ENCODE measurements at places on chromosomes 2 and 18.

- no peak for DNase-seq
These were observed 68.4 kb downstream of the SP3 start for GRCh38 chr2:173896755-173897154.

DNA sequence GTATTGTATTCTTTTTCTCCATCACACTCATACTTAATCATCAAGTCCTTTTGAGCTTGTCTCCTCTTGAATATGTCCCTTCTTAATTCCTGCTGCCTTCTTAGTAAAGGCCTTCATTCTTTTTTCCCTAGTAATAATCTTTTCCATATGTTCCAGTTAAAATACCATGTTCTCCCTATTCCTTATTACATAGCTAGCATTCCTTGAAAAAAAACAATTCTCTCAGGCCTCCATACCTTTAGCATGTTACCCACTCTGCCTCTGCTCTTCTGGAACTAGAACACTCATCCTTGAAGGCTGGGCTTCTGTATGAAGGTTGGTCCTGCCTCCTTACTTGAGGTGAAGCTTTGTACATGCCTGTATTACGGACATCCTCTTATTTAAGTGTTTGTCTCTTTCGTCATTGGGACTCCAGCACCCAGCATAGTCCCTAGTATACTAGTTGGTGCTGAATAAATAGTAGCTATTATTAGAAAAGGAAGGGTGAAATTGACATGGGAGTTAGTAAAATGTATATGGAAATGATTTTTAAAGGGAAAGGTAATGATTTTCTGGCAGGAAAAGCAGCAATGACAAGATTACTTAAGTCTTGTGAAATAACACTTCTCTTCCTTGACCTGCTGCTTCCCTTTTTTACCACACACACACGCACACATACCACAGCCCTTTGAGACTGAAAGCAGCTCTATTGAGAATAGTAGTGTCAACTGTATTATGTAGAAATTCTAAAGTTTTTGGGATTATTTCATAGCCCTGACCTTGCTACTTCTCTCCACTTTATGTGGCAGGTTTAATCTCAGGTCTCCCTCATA lies 45.6 kb downstream of the REL start:
- DNase-seq: peak; percentile 89

GRCh38 chr2:235611349-235611748 lies 117.5 kb downstream of the AGAP1 start:
- no peak for DNase-seq

- no peak for DNase-seq
These were observed 37.1 kb downstream of the MYO3B start for GRCh38 chr2:170215021-170215420.

DNA sequence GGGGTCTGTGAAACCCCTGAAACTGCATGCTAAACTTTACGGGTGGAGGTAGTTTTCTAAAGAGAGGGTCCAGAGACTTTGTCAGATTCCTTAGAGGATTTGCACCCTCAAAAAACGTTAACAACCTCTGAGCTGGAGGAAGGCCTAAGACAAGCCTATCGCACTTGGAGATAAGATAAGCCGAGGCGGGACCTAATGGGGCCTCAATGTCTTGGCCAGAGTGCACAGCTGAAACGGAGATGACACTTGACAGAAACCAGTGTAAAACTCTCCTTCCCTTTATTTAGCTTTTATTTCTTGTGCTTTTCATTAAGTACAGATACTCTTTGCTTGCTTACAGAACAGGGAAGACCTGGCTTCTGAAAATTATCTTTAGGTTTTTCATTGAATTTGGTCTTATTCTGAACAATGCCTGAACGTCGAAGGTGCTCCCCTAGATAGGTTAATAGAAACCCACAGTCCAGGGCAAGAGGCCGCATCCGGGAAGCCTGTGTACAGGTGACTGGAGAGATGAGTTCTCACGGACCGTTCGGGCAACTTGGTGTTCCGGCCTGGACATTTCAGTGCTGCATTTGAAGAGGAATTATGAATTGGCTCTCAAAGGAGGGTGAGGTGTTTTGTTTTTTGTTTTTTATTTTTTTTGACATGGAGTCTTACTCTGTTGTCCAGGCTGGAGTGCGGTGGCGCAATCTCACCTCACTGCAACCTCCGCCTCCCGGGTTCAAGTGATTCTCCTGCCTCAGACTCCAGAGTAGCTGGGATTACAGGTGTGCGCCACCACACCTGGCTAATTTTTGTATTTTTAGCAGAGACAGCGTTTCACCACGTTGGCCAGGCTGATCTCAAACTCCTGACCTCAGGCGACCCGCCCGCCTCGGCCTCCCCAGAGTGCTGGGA lies 49.7 kb downstream of the SH3BP4 start:
- no peak for DNase-seq

- DNase-seq: no peak
These were observed 63.1 kb downstream of the RND3 start for GRCh38 chr2:150424406-150424805.

DNA sequence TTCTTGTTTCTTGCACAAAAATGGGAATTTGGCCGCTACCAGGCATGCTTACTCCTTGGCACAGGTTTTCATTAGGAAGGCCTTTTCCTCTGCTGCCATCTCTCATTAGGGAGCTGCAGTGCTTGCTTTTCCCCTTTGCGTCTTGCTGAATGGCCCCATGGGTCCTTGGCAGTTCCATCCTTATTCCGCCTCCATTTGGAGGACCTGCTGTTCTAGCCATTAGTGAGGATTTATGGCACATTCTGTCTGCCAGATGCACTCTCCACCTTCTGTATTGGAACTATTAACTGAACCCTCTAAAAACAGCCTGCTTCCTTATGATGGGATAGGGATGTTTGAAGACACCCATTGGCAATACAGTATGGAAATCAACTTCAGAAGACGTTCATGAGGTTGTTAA lies 103.5 kb upstream of the NOSTRIN start:
- DNase-seq: no peak

DNA sequence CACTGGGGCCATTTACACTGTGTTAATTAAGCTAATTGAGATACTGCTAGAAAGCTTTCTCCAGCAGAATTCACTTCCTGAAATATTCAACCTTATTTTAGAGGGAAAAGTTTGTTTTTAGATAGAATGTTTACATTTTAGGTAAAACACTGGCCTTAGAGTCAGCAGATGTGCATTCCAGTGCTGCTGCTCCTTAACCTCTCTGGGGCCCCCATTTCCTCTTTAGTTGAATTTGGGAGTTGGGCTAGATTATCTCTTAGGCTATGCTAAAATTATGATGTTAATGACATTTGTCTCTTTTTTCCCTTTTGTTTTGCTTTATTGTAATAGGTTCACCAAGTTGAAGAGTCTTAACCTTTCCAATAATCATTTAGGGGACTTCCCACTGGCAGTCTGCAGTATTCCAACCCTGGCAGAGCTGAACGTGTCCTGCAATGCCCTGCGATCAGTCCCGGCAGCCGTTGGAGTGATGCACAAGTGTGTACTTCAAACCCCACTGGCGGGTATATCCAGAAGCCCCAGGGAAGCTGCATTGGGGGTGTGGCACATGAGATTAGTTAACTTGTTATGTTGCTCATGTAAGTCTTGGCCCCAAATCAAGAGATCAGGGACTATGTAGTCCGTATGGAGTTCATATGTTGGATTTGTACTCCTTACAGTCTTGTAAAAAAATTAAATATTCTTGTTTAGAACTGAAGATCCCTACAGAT lies 179.5 kb downstream of the PHLPP1 start:
- DNase-seq: no peak

- DNase-seq: no peak
These were observed 1058.5 kb downstream of the CBLN2 start for GRCh38 chr18:71485611-71486010.

GRCh38 chr18:30595942-30596341 lies 446.6 kb downstream of the DSC3 start:
- no peak for DNase-seq

DNA sequence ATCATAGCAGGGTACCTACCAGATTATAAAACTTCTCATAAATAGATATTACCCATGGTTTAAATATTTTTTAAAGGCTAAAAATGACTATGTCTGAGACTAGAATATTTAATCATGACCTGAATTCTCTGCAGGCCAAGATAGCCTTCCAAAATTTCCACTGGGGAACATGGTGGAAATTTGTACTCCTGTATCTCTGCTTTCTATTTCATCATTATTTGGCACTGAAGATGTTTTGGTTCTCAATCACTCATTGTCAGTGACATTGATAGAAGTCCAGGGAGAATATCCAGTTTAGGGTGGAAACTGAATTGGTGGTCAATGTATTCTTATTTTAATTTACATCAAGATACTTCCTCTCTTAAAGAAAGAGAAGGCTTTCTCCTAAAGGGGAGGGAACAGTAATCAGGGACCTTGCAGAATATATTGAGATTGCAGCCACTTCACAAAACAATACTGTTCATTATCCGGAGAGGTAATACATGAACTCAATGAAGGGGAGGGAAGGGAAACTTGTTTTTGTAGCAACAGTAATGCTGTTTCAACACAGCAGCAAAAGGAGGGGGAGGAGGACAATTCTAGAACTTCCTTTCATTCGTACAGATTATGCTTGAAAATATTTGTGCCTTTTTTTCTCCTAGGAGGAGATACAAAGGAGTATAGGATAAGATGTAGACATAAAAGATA lies 34.1 kb downstream of the EEF1B2 start:
- no peak for DNase-seq

DNA sequence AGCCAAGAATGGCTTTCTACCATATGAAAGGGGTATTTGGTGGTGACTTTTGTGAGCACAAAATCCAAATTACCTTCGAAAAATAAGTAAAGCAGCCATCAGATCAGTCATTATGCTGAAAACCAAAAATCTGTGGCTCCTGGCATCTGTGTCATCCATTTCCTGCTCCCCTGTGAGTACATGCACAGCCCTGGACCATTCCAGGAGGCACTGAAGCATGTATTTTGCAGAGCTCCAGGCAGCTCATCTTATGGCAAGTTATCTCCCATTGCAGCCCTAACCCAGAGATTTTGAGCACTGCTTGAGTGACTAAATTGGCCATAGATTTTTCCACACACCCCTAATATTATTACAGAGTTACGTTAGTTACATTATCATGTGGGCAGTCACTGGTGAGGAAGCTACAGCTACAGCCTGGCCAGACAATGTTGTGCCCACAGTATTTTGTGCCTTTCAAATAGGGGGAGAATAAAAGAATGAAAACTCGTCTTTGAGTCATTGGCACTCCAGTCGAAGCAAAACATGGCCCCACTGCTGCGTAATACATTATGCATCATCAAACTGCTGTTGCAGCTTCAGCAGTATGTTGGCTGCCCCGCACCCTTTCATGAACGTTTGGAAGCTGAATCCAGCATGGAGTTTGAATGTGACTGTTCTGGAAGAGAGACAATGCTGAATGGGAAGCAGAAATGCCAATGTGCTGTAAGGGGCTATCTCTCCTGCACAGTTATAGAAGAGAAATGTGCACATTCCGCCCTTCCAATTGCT lies 702.2 kb downstream of the RNF144A start:
- no peak for DNase-seq

- DNase-seq: no peak
These were observed 160.7 kb downstream of the RAB3GAP1 start for GRCh38 chr2:135212757-135213156.

- peak; percentile 70 for DNase-seq
These were observed 1.4 kb upstream of the SLC23A3 start for GRCh38 chr2:219171231-219171651.

- no peak for DNase-seq
These were observed 66.2 kb downstream of the GPR39 start for GRCh38 chr2:132482821-132483220.

DNA sequence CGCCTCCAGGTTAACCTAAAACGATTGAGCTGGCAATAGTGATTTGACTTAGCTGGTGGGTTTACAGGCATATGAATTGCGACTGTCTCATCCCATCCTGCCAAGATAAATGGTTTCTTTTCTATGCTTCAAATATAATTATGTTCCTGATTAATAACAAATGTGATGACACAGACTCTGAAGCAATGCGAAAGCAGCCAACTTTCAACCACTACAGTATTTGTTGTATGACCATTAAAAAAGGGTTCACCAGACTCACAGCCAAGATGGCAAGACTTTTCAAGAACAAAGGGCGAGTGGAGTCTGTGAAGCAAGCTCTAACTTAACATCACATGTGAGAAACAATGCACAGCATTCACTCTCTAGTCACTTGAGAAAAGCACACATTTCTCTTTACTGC lies 186.6 kb downstream of the PID1 start:
- no peak for DNase-seq

DNA sequence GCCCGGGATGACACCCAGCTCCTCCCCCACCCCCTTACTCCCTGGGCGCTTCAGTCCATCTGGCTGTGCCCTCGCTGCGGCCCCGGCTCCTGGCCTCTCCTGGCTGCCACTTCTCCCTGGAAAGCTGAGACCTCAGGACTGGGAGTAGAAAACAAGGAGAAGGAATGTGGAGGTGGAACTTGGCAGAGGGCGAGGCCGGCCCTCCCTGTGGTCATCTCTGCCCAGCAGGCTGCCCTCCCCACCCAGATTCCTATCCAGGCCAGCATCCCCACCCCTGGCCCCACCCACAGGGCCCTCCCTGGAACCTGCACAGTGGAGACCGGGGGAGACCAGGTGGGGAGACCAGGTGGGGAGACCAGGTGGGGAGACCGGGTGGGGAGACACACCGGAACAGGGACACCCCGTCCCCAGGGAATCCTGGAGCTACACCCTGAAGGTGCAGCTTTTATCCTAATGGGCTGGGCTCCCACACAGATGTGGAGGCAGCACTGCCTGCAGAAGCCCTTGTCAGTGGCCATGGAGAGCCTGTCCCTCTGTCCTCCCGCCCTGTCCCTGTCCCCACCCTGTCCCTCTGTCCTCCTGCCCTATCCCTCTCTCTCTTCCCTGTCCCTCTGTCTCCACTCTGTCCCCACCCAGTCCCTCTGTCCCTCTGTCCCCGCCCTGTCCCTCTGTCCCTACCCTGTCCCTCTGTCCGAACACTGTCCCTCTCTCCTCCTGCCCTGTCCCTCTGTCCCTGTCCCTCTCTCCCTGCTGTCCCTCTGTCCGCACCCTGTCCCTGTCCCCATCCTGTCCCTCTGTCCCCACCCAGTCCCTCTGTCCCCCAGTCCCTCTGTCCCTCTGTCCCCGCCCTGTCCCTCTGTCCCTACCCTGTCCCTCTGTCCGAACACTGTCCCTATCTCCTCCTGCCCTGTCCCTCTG lies 157.1 kb downstream of the PXDN start:
- no peak for DNase-seq

- peak; percentile 64 for DNase-seq
These were observed 65.3 kb downstream of the SLC40A1 start for GRCh38 chr2:189515264-189515663.

- no peak for DNase-seq
These were observed 49.3 kb downstream of the BIN1 start for GRCh38 chr2:127057371-127058245.

GRCh38 chr2:176814740-176815367 lies 397.7 kb upstream of the HNRNPA3 start:
- DNase-seq: no peak

- DNase-seq: no peak
These were observed 12.0 kb upstream of the IMPACT start for GRCh38 chr18:24414349-24415003.
